ENCODE measurements at places on chromosomes 12 and 14. TPM values are rescaled to one million over a fixed set of nuclear protein-coding genes. Genes with fewer than 3 reads are reported as not detected.

Gene MORN3
- 0.63 TPM for total RNA-seq

Gene SYNDIG1L
- total RNA-seq: not detected

Gene SCNN1A
- not detected for total RNA-seq

Gene RPL10L
- not detected for total RNA-seq

Gene KRT72
- not detected for total RNA-seq

Gene CLEC2B
- 0.19 TPM for total RNA-seq

Gene TOMM20L
- 0.52 TPM for total RNA-seq

Gene AKAP5
- 1.3 TPM for total RNA-seq

Gene TBC1D30
- total RNA-seq: 2.6 TPM

Gene AGAP2
- 3.9 TPM for total RNA-seq

Gene C12orf50
- 0.30 TPM for total RNA-seq

Gene PLEKHD1
- total RNA-seq: 0.14 TPM

Gene ABCC9
- total RNA-seq: 2.8 TPM

Gene TAS2R50
- 1.0 TPM for total RNA-seq

Gene PTCSC3
- not detected for total RNA-seq

Gene SLC8B1
- 7.1 TPM for total RNA-seq

Gene PRIMA1
- 2.1 TPM for total RNA-seq

Gene STXBP6
- 7.2 TPM for total RNA-seq

Gene OR4K5
- not detected for total RNA-seq

Gene WNT5B
- total RNA-seq: 14.0 TPM
